Activated T-helper 1 cell treated with anti-CD3 and anti-CD28 coated beads, Interleukin-2, amount 50 U/mL, for 16 hours (primary cell): ENCODE measurements at places on chromosomes 5 and 9.

DNA sequence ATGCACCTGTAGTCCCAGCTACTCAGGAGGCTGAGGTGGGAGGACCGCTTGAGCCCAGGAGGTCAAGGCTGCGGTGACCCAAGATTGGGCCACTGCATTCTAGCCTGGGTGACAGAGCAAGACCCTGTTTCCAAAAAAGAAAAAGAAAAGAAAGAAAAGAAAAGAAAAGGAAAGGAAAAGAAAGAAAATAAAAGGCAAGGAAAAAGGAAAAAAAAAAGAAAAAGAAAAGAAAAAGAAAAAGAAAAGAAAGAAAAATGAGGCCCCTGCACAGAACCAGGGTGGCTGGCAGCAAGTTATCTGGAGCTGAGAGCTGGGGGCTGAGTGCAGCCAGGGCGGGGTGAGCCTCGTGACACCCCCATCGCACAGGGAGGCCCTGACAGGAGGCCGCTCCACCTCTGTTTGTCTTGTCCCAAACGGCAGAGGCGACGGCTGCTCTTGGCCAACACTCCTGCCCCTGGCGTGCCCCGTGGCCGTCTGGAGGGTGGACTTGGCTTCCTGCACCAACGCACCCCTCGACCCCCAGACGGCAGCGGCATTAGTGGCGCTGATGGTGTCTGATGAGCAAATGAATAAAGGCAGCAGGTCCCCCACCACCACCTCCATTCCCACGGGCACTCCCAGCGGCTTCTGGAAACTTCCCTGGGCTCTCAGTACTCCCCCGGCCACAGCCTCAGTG lies 16.7 kb downstream of the EXD3 start:
- DNase-seq, result no peak

GRCh38 chr9:133950629-133951111 lies 41.5 kb downstream of the VAV2 start:
- DNase-seq, result no peak

GRCh38 chr5:81788329-81788728 lies 37.4 kb upstream of the SSBP2 start:
- DNase-seq, result no peak

DNA sequence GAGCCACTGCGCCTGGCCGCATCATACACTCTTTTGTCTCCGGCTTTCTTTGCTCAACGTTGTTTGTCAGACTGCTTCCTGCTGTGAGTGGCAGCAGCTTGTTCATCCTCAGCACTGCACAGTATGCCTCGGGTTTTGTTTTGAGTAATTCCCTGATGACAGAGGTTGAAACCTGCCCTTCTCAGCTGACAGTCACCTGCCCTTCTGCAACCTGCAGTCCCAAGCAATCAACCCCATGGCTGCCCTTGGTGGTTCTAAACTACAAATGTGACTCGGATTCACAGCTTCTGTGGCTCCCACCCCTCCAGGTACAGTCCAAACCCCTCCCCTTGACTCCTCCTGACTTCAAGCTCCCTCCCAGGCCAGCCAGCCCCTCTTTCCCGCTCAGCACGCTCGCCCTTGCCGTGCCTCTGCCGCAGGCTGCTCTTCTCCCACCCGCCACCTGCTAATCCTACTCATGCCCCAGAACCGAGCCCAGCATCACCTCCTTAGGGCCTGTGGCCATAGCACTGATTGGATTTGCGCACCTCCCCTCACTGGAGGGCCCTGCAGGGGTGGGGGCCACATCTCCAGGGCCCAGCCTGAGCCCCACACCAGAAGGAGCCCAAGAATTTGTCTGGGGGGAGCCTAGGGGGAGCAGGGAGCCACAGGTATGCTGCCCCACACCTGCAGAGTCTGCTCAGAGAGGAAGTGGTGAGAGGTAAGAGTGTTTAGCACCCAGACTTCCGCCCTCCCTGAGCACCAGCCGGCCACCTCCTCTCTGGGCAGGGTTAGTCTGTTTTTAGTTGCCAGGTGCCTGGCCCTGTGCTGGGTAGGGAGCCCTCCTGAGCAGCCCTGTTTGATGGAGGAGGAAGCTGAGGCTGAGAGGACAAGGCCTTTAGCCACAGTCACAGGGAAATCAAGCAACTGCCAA lies 10.1 kb downstream of the EEIG1 start:
- DNase-seq, result peak; percentile 57

DNA sequence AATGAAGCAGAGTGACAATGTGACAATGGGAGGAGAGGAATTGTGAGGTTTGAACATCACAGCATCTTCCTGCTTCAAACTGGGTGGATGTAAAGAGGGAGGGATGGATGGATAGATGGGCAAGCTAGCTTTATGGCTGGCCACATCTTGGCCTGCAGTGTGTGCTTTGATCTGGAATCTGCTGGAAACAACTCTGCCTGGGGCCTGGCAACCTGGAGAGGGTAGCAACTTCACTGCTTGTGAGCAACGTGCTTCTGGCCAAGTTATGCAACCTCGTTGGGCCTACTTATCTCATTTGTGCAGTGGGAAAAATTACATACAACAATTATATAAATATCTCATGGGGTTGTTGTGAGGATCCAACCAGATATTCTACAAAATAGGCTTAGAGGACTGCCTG lies 5.3 kb downstream of the IL9 start:
- no peak for DNase-seq

DNA sequence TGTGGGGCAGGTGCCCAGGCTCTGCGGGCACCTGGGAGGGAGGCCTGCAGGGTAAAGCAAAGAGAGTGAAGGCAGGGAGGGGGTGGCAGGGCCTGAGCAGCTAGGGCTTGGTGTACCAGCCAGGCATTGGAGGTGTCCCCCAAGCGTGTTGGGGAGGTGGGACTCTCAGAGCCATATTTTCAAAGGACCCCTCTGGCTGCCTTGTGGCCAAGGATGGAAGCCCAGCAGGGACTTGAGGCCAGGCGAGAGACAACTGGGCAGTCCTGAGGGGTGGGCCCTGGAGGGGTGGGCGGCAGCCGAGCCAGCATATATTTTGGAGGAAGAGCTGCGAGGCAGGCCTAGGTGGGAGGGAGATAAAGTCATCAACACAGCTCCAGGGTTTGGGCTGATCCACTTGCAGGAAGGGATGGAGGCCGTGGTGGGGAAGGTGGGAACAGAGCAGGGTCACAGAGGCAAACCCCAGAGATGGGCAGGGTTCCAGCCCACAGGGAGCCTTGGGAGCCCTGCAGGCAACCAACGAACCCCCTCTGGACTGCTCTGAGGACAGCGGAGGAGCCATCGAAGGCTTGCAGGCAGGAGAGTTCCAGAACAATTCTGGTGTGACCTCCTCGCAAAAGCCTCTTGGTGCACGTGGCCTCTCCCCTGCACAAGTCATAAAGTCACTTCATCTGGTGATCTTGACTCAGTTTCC lies 35.7 kb downstream of the DUSP1 start:
- DNase-seq, result no peak

GRCh38 chr9:105912157-105912862 lies 218.0 kb downstream of the TMEM38B start:
- DNase-seq, result no peak

- DNase-seq, result no peak
Observed at GRCh38 chr5:29924107-29924506, 1269.4 kb upstream of the CDH6 start.

DNA sequence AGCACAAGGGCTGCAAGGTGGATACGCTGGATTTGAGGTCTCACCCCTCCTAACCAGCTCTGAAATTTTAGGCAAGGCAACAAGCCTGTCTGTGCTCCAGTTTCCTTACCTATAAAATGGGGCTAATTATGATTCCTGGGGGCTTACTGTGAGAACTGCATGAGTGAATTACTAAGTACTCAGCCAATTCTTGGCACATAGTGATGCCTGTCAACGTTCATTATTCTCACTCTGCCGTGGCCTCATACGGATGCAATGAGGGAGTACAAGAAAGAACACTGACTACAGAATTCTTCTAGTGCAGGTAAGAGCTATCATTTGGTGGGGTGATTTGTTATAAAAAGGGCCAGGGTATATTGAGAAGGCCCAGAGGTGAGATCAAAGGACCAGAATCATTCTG lies 16.7 kb downstream of the TNFSF8 start:
- DNase-seq, result no peak
